ENCODE measurements at places on chromosomes 7 and 10.

DNA sequence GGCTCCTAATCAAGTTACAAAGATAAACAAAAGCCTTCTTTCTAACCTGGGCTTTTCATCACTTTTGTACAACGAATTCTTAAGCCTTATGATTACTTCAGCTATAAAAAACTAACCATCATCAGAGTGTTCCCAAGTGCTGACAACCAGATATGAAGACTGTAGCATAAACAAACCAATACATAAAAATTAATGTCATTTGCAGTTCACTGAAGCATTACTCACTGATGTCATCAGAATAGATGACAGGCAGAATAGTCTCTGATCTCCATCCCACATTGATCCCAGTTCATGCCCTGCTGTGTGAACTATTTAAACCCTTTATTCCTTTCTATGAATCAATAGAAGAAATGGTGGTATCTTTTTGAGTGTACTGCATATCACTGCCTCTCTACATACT is 84.4 kb downstream of the DNAJC1 start:
- DNase-seq: no peak

DNA sequence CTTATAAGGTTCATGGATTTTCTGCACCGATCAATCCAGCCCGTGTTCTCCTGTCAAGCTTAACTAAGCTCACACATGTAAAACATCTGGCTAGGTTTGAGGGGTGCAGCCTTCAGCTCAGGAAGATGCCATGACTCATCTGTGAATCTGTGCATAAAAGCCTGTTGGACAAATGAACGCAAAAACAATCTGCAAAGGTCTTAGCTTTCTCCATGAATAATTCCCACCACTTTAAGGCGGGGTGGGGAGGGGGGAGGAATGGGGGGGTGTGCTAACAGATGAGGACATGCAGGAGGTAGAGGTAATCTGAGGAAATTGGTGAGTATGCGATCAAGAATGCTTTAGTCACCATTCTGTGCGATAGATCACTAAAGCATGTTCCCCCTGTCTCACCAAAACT is 4.8 kb downstream of the DOCK4 start:
- DNase-seq: no peak

DNA sequence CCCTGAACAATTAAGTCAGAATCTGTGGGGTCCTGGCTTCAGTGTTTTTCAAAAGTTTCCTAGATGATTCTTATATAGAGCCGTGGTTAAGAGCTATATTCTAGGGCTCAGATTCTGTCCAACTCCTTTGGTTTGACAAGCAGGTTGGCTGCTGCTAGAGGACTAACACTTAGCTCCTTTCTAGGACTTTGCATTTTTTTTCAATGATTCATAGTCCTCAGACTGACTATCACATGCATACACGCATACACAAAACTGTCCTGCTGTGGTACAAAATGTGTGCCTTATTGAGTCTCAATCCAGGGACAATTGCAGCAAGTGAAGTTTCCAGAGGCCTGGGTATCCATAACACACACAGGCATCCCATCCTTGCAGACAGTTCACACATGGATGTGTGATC is 392.0 kb downstream of the NRG3 start:
- DNase-seq: no peak

DNA sequence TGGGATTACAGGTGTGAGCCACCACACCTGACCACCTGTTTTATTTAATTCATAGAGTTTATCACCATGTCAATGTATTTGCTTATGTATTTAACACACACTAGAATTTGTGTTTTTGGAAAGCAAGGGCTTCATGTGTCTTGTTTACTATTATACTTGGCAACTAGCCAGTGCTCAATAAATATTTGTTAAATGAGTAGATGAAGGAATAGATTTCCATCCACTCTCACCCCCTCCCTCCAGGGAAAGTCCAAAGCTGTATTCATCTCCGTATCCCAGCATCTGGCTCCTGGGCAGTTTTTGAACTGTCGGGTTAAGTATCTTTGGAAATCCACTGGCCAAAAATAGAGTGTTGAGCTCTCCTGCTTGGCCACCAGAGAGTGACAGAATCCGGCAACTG is 4.6 kb upstream of the RADIL start:
- DNase-seq: no peak

- DNase-seq: no peak
These were observed 28.1 kb downstream of the ELFN1 start for GRCh38 chr7:1698201-1698600.

All from uterus (tissue), 4 donors.